Stimulated activated CD4-positive, alpha-beta T cell treated with anti-CD3 and anti-CD28 coated beads, TNF-alpha, amount 100 ng/mL, for 48 hours (primary cell): ENCODE measurements at places on chromosomes 5 and 9.

- no peak for DNase-seq
Measured at GRCh38 chr5:142769251-142769792, 855 bp upstream of the ARHGAP26 start.

DNA sequence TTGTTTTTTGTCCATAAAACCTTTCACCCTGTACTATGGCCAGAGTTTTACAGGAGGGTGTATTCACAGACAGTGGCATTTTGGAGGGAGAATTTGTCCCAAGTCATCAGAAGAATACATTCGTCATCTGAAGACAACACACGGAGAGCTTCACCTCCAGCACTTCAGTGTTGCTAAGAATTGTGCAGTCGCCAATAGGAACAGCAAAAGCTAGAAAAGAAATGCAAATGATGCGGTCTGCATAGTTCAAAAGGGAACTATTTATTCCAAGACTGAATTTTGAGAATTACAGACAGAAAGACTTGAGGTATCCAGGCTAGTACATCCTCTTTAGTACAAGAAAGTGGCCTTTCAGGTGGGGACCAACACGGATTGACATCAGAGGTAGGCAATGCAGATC lies 399.2 kb upstream of the KIF2A start:
- DNase-seq, result no peak

GRCh38 chr9:72627956-72628540 lies 106.6 kb downstream of the TMC1 start:
- no peak for DNase-seq

DNA sequence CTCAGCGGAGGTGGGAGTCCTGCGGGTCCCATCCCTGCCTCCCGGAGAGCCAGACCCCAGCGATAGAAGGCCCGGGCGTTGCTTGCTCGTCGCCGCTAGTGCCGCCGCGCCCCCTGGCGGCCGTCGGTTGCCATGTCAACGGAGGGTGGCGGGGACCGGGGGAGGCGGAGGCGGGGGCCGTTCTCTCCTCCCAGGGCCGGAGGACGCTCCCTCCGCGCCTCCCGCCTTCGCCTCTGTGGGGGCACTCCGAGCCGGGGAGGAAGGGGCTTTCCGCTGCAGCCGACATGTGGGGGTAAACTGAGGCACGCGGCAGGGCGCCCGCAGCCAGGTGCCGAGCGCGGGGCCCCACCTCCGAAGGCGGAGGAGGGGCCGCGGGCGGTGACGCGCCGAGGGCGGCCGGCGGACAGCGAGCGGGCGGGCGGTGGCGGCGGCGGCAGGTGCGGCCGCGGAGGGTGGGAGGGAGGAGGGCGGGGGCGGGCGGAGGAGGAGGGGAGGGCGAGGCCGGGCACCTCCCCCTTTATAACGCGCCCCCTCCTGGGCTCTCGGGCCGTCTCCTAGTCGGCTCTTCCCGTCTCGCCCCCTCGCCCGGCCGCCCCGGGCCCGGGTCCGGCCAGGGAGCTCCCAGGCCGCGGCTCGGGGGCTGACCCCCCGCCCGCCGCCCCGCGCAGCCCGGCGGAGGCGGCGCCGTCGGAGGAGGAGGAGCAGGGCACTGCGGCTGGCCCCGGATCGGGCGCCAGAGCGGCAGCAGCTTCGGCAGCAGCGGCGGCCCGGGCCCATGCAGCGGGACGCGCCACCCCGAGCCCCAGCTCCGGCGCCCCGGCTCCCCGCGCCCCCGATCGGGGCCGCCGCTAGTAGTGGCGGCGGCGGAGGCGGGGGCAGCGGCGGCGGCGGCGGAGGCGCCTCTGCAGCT lies 556 bp upstream of the CDK9 start:
- peak; percentile 82 for DNase-seq

- no peak for DNase-seq
Measured at GRCh38 chr5:67404256-67405100, 207.9 kb upstream of the CD180 start.

- DNase-seq, result no peak
Measured at GRCh38 chr5:107948377-107948776, 277.6 kb upstream of the EFNA5 start.
